ENCODE measurements at places on chromosomes 2 and 18.

DNA sequence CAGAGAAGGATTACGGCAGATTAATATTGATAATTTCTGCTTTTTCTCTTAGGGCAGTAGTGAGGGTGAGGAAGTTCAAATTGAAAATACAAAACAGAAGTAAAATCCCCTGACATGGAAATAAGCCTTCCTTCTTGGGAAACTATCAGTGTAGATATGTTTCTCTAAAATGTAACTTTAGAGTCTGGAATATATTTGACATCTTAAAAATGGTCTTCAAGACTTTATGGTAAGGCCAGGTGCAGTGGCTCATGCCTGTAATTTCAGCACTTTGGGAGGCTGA, 33.0 kb downstream of the INPP5D start:
- no peak for DNase-seq

GRCh38 chr2:147603876-147604275, 241.0 kb upstream of the ACVR2A start:
- DNase-seq: no peak

DNA sequence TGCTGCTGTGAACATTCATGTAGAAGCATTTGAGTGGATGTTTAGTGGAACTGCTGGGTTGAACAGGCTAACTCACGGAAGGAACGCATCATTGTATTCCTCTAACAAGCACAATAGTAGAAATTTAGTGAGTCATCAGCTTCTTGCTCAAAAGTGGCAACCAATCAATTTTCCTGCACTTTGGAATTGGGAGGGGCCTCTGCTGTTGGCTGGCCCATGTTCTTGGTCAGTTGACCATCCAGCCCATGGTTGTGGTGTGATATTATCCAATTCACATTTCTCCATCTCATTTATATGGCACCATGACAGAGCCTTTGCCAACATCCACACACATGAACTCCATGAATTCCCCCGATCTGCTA, 95.0 kb downstream of the TNFRSF11A start:
- DNase-seq: no peak

DNA sequence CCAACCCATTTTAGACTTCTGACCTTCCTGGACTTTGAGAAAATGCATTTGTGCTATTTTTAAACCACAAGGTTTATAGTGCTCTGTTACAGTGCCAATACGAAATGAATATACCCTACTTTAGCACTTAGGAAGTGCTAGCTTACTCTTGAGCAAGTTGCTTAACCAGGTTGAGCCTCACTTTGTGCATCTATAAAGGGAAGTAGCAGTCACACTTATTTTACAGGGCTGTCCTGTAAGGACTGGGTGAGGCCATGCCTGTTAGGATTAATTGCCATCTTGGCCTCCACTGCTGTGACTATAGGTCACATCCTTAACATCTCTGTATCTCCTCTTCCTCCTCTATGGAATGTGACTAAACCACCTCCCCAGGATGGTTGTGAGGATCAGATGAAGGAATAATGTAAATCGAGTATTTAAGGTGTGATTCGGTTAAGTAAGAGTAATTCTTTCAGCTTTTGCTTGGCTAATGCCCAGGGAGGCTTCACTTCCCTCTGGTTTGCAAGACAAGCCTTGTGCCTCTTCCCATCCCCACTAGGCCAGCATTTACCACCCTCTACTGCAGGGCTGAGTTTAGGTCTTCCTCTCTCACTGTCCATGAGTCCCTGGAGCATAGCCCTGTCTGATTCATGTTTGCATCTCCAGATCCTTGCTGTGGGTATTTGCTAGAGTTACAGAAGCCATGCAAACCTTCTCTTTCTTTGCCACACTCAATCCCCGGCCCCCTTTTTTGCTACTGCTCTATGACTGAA, 341.2 kb downstream of the ZNF521 start:
- DNase-seq: no peak

GRCh38 chr2:214215107-214215506, 195.7 kb upstream of the VWC2L start:
- DNase-seq: no peak

DNA sequence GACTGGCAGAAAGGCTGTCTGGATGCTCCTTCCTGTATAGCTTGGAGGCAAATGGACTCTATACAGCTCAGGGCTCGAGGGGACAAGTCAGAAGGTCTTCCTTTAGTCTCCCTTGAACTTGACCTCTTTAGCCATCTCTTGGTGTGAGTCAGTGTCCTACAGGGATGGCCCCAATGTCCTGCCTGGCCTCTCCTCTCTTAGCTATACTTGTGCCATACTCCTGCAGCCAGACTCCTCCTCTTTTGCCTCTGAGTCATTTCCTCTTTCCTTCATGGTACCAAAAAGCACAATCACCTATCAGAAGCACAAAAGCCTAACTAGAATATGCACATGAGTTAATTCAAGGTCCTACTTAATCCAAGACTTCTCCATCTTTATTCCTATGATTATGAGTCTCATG, 112.7 kb downstream of the XRCC5 start:
- DNase-seq: no peak

DNA sequence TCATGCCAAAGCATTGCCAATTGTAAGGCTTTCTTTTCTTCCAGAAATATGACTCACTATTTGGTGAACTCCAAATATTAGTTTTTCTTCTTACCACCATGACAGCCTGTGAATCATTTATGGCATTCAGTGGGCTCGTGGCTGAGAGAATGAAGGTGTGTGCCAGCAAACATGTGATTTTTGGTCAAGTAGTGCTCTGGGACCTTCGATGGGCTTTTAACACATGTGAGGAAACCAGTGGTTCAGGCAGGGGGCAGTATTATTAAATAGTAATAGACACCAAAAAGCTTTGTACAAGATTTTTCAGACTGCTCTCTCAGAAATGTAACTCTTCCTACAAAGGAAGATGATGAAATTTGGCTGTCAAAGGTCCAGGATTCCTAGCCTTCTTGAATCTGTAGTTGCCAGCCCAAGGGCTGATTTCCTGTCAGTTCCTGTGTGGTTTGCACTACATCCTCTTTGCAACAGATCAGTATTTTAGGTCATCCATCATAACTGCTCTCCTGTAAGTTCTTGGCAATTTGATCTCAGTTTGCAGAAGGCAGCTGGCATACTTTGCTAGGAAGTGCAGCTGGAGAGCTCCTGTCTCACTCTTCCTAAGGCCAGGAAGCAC, 64.3 kb downstream of the BABAM2 start:
- DNase-seq: no peak

Measured in effector CD4-positive, alpha-beta T cell (primary cell).